ENCODE measurements at places on chromosomes 11 and 22.
A peak's percentile ranks its signal among the peaks of the same experiment; 100 is the strongest.

- DNase-seq, result peak; percentile 13
Observed at GRCh38 chr11:36215693-36216060, 73.5 kb downstream of the COMMD9 start.

- no peak for DNase-seq
Observed at GRCh38 chr11:94536386-94536785, 7.3 kb upstream of the FUT4 start.

DNA sequence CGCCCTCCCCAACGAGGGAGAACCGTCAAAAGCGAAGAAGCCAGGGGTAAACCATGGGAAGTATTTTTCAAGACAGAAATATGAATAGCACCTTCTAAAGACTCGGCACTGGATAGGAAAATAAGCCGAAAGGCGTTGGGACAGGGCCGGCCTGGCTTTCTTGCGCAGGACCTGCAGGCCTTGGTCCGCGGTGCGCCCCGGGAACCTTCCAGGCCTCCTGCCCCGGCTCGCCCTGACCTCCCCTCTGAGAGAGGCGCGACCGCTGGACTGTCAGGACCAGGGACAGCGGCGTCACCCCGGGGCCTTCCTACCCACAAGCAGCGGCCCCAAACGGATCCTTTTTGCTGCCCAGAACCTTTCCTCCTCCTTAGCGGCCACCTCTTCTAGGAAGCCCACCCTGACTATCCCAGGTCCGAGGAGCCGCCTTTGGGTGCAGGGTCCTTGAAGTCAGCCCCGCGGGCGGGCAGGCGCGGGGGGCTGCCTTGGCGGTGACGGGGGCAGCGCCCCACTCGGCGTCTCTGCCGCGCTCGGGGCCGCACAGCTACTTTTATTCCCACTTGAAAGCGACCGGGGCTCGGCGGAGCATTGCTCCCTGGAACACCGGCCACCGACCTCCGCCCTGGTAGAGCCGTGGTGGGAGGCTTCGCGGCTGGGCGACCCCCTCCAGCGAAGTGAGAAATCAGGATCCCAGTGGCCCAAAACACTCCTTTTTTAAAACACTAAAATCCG lies 650 bp upstream of the MAPK11 start:
- DNase-seq, result peak; percentile 34

- no peak for DNase-seq
Observed at GRCh38 chr22:48551716-48552268, 1275.9 kb downstream of the BRD1 start.

GRCh38 chr11:99893811-99894210 lies 793.3 kb upstream of the ARHGAP42 start:
- no peak for DNase-seq

- DNase-seq, result no peak
Observed at GRCh38 chr11:1112351-1113191, 37.9 kb downstream of the MUC2 start.

GRCh38 chr11:116353589-116353988 lies 419.2 kb downstream of the BUD13 start:
- peak; percentile 36 for DNase-seq

- DNase-seq, result peak; percentile 13
Observed at GRCh38 chr11:47886096-47886495, 37.9 kb upstream of the NUP160 start.

- no peak for DNase-seq
Observed at GRCh38 chr11:117932947-117933346, 3.7 kb upstream of the TMPRSS13 start.

DNA sequence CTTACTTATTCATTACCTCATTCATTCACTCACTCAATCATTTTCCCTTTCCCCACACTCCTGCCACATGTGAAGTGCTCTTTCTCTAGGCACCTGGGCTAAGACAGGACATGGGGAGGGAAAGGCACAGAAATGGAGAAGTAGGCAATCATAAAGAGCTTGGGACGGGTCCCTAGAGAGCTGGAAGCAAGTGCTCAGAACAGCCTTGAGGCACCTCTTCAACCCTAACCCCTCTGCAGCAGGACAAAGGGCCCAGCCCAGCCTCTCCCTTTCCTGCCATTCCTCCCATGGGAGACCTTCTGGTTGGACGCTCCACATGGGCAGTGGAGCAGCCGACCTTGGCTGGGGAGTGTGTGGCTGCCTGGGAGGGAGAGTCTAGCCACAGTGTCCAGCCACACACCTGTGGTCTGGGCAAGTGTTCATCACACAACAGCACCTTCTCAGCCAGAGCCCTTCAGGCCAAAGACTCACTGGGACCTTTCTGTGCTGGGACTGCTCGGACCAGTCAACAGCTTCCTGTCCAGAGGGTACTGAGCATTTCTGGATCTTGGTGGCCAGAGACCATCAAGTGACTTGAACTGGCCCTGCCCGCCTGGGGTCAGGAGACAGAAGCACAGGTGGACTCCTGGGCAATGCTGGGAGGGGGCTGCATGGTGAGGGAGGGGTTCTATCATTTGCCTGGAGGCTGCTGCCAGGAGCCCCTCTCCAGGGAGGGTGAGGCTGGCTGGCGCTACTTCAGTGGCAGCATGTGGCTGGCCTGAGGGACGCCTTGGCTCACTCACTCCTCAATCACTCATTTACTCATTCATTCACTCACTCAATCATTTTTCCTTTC lies 1.0 kb upstream of the MUC5AC start:
- DNase-seq, result no peak

DNA sequence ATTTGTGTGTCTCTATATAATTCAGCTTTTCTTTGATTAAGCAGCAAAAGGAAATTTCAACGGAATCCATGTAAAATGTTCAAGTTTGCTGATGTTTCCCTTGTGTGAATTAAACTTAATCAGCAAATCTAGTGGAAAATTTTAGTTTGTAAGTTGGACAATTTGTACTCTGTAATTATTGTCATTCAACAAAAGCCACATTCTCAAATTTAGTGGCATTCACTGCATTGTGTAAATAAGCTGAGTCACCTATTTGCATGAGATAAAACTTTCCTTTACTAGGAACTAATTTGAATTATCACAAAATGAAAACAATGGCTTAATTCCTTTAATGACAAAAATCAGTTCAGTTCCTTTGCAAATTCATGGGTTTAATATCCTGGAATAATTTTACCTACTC lies 784.2 kb upstream of the CCDC179 start:
- DNase-seq, result no peak

GRCh38 chr11:121881806-121882205 lies 234.2 kb downstream of the BLID start:
- DNase-seq, result peak; percentile 40

DNA sequence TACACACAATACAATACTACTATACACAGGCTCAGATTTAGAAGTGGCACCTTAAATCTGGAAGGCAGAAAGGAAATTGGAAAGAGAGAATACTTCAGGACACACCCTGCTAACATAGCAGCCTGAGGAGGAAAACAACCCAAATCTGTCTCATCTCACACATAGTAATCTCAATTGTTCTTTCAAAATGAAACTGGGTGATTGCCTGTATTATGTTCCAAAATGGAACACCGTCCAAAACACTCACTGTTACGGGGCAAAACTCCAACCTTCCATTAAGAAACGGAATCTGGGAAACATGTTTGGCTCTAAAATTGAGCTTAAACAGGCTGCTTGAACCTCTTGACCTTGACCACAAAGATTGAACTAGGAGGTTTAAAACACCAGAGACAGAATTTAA lies 572.6 kb downstream of the OPCML start:
- no peak for DNase-seq

GRCh38 chr22:49785046-49785521 lies 42.6 kb downstream of the BRD1 start:
- DNase-seq, result no peak

DNA sequence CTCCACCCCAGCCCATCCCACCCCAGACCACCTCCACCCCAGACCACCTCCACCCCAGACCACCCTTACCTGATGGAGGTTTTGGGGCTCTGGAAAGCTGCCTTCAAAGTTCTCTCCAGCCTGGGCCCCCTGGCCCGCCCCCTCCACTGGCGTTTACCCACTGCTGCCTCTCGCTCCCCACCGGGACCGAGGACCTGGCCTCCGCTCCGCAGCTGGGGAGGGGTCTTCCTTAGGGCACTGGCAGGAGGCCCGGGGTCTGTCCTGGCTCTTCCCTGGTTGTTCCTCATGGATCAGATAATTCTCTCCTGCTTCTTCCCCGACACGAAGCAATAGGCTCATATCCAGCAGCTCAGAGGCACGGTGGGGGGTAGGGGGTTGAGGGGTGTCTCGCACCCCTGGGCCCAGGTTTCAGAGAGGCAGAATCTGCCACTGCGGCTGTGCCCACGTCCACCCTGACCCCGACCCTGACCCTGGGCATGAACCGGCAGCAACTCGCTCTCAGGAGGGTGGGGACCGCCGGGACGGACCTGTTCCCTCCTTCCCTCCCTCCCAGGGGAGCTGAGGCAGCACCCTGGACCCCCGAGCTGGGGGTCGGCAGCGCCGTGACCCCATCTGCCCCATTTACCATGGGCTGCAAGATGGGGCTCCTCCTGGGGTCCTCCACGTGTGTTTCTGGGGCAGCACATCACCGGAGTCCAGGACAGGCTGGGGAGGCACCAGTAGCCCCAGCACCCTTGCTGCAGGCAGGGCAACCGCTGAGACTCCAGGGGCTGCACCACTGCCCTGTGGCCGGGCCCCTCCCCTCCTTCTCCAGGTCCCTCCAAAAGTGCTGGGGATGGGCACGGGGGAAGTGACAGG lies 12.9 kb downstream of the KRTAP5-5 start:
- DNase-seq, result no peak

GRCh38 chr11:10742460-10743208 lies 8.4 kb upstream of the CTR9 start:
- peak; percentile 15 for DNase-seq

DNA sequence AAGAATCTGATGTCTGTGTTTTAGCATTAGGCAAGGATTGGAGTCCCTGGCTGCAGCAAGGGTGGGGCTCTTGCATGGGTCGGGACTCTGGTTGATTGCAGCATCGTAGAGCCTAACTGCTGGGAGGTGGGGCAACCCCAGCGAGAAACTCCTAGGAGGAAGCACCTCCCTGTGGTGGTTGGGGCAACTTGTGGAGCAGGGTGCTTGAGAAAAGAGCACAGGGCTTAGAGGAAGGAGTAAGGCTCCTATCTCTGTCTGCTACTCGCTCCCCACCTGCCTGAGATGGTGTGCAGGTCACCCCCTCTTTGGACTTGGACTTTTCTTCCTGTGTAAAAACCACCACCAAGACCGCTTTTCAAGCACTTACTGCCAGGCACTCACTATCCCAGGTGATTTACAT lies 15.6 kb downstream of the SREBF2 start:
- no peak for DNase-seq

DNA sequence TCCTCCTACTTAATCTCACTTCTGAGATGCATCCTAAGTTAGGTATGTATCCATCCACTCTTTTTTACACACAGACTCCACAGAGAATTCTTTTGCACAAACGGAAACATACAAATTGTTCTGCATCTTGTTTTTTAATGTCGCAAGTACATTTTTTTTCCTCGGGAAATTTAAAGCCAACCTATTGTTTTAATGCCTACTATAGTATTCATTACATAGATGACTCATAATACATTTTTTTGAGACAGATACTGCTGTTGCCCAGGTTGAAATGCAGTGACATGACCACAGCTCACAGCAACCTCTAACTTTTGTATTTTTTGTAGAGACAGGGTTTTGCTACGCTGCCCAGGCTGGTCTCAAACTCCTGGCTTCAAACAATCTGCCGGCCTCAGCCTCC lies 90.8 kb upstream of the TMEM45B start:
- no peak for DNase-seq

- no peak for DNase-seq
Observed at GRCh38 chr22:28826921-28827320, 26.6 kb upstream of the XBP1 start.

DNA sequence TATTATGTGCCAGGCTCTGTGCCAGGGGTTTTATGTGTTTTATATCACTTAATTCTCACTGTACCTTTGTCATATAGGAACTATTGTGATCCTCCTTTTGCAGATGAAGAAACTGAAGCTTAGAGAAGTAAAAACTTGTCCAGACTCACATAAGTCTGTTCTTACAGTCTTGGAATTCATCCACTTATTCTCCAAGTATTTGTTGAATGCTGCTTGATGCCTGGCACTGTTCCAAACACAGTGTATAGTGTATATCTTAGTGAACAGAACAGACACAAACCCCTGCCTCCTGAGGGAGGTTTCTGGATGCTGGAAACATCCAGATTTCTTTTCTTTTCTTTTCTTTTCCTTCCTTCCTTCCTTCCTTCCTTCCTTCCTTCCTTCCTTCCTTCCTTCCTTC lies 29.0 kb upstream of the FGF3 start:
- DNase-seq, result no peak
